ENCODE measurements at places on chromosomes 3 and 15. TPM values are rescaled to one million over a fixed set of nuclear protein-coding genes. Genes with fewer than 3 reads are reported as not detected.

DNA sequence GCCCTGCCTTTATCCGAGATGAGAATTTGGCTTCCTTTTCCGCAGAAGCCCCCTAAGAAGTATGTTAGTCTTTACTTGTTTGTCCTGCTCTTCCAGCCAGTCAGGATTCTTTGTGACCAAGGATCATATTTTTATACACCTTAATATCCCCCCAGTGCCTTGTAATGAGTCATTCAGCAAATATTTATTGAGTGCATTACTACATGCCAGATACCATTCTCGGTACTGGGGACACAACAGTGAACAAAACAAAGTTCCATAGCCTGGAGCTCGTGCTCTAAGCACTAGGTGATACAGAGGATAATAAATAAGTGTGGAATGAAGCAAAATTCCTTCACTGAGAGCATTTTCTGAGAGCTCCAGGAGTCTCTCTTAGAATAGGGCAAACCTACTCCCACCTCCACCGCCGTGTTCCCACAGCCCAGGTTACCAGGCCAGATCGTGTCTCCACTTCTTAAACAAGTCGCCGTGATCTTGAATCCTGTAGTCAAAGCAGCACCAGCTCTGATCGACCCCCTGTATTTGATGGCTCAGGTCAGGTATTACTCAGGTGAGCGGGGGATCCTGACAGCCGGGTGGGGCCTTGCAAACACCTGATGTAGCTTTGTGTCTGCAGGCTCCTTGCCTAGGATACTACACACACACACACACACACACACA is 18.5 kb downstream of the TTC21A start:
- peaks cover 4% of the 10 kb centered on the region for H3K36me3 ChIP-seq
- peaks cover 20% of the 10 kb centered on the region for H3K4me1 ChIP-seq
- no peaks in the 10 kb centered on the region for H3K27me3 ChIP-seq
- H3K27ac ChIP-seq: peak overlapping the region; percentile 77

The C3orf70 gene
- total RNA-seq: 20.4 TPM

DNA sequence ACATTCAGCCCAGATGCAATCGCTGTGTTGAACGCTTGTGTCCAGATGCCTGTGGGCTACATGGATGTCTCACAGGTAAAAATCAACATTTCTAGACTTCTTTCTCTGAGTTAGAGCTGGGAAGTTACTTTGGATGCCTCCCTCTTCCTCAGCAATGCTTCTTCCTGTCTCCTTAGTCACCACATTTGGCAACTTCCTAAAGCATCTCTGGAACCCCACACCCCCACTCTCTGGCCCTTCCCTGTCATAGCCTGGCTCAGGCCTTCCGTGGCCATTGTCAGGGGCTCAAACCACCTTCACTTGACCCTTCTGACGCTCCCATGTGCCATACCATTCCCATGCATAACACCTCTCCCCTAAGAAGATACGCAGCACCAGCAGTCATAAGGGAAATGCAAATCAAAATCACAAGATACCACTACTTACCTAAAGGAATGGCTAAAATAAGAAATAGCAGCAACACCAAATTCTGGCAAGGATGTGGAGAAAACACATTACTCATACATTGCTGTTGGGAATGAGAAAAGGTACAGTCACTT is 21.6 kb upstream of the RGMA start:
- DNase-seq: no peak
- H3K4me3 ChIP-seq: no peak overlapping the region
- peaks cover 40% of the 10 kb centered on the region for H3K27me3 ChIP-seq
- H3K27ac ChIP-seq: no peak overlapping the region
- H3K4me1 ChIP-seq: no peaks in the 10 kb centered on the region

- peaks cover 27% of the 10 kb centered on the region for H3K36me3 ChIP-seq
- DNase-seq: no peak
- H3K4me1 ChIP-seq: peaks cover 40% of the 10 kb centered on the region
- H3K27ac ChIP-seq: peak overlapping the region; percentile 74
Measured at GRCh38 chr3:172312001-172312400, 136.3 kb downstream of the GHSR start.

GRCh38 chr3:152100491-152101132 is 168.1 kb upstream of the MBNL1 start:
- H3K4me3 ChIP-seq: no peak overlapping the region
- H3K4me1 ChIP-seq: no peaks in the 10 kb centered on the region
- no peaks in the 10 kb centered on the region for H3K27me3 ChIP-seq
- H3K36me3 ChIP-seq: no peaks in the 10 kb centered on the region
- no peak overlapping the region for H3K27ac ChIP-seq
